ENCODE measurements at places on chromosomes 2 and 18. TPM values are rescaled to one million over a fixed set of nuclear protein-coding genes. Genes with fewer than 3 reads are reported as not detected.

STARD6 gene
- total RNA-seq, result not detected

LIMS3 gene
- 4.5 TPM for total RNA-seq

GPR55 gene
- total RNA-seq, result not detected

ZNF513 gene
- 12.7 TPM for total RNA-seq

REG1A gene
- total RNA-seq, result not detected

RSAD2 gene
- total RNA-seq, result 0.06 TPM

CNTNAP5 gene
- not detected for total RNA-seq

DUSP19 gene
- total RNA-seq, result 2.8 TPM

GPR17 gene
- total RNA-seq, result not detected

BCL2 gene
- total RNA-seq, result 2.5 TPM

EIF2B4 gene
- 40.1 TPM for total RNA-seq

MYOM1 gene
- 0.06 TPM for total RNA-seq

LAMA1 gene
- total RNA-seq, result 1.4 TPM

C2orf80 gene
- total RNA-seq, result not detected

RTP5 gene
- not detected for total RNA-seq

ASNSD1 gene
- 79.4 TPM for total RNA-seq

CCDC68 gene
- 1.1 TPM for total RNA-seq

ANKRD62 gene
- total RNA-seq, result not detected

TBR1 gene
- not detected for total RNA-seq

FEV gene
- total RNA-seq, result not detected

MCFD2 gene
- total RNA-seq, result 228 TPM

ARHGAP25 gene
- total RNA-seq, result 0.13 TPM

ITGB6 gene
- 11.6 TPM for total RNA-seq

NAT8 gene
- total RNA-seq, result not detected

MOB1A gene
- 113 TPM for total RNA-seq

VWC2L gene
- total RNA-seq, result not detected

CD8A gene
- total RNA-seq, result not detected

PLEK gene
- total RNA-seq, result not detected

C2orf66 gene
- 0.32 TPM for total RNA-seq

ALPG gene
- total RNA-seq, result not detected

TXNDC2 gene
- 0.63 TPM for total RNA-seq

MARCO gene
- not detected for total RNA-seq

TMEM198 gene
- 4.2 TPM for total RNA-seq

SERPINB13 gene
- not detected for total RNA-seq

ARL6IP6 gene
- 51.7 TPM for total RNA-seq

GPBAR1 gene
- 0.06 TPM for total RNA-seq
